GM13977 (cell line): ENCODE measurements at places on chromosomes 2 and 18.
A peak's percentile ranks its signal among the peaks of the same experiment; 100 is the strongest.

GRCh38 chr18:71958605-71959004, 585.5 kb downstream of the CBLN2 start:
- no peak for DNase-seq

- DNase-seq, result no peak
Observed at GRCh38 chr2:188068093-188068492, 223.6 kb upstream of the GULP1 start.

DNA sequence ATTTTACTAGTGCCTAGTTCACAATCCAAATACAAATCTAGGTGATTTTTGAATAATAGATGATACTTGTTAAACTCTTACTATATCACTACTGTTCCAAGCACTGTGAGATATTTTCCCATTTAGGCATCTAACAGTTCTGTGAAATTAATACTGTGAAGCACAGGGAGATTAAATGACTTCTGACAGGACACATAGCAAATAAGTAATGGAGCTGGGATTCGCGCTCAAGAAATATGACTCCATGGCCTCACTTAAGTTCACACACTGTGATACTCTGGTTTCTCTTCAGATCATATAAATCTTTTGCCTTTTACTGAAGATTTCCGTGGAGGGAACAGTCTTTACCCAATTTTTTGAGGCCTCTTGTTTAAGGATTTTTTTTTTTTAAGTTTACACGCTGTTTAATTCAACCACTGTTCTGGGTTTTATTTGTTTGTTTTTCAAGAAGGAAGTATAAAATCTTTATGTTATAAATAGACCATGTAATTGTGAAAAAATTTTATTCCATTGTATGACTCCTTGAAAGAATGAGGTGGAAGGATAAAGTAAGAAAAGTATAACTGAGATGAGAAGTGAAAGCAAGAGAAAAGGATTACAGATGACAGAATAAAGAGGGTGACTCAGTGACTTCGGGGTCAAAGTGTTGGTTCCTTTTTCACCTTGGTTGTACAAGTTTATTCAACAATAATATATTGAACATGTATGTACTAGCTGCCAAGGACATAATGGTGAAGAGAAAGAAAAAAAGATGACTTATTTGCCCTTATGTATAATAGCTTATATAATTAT, 30.2 kb downstream of the RBM45 start:
- DNase-seq, result no peak

DNA sequence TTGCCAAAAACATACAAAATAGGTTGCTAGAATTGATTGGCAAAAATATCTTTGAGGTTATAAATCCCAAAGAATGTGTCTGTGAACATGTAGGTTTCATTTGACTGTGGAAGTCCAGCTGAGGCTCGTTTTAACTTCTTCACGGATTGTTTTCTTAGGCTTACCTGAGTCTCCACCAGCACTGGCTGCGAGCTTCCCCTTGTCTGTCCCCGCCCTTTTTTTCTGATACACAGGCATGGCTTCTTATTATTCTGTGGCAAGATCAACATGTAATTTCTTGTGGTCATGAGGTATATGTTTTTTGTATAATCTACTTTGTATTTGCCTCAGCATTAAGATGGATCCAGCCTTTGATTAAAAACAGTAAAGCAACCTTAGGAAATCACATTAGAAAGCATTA, 7.2 kb upstream of the SLC40A1 start:
- DNase-seq, result no peak

DNA sequence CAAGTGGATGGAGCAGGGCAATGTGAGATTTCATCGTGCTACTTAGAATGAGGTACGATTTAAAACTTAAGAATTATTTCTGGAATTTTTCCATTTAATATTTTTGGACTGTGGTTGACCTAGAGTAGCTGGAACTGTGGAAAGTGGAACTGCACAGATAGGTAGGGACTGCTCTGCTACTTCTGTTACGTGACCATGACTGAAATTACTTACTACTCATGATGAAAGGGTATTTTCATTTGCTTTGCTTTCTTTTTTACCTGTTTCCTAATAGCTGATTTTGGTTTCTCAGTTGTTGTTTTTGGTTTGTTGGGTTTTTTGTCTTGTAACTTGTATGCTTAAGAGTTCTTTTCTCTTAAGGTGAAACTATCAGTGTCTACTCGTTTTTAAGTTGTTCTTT, 11.4 kb downstream of the UBE2E3 start:
- DNase-seq, result no peak

- no peak for DNase-seq
Observed at GRCh38 chr18:75582406-75582821, 154.9 kb upstream of the SMIM21 start.

GRCh38 chr2:11305338-11305737, 39.1 kb downstream of the ROCK2 start:
- no peak for DNase-seq

- DNase-seq, result no peak
Observed at GRCh38 chr18:22528291-22528690, 110.6 kb upstream of the CTAGE1 start.

- DNase-seq, result no peak
Observed at GRCh38 chr2:45813003-45813941, 161.8 kb downstream of the PRKCE start.

DNA sequence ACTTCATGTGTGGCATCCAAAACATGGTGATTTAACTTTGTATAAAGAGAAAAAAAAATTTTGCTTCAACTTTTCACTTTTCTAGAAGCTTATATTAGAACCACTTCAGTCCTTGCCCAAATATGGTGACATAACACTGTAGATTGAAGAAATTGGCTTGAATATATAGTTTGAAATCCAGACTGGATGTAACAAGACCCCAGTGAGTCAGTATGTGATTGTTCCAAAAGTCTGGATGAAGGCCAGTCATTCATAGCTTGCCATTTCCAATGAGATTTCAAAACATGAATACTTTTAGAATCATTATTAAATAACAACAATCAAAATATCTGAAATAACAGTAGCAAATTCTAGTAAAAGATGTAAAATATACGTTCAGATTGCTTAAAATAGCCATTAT, 104.8 kb upstream of the FN1 start:
- no peak for DNase-seq

GRCh38 chr2:240129731-240130392, 6.2 kb downstream of the COPS9 start:
- DNase-seq, result no peak

- DNase-seq, result no peak
Observed at GRCh38 chr2:3754795-3755194, 51.4 kb downstream of the DCDC2C start.

DNA sequence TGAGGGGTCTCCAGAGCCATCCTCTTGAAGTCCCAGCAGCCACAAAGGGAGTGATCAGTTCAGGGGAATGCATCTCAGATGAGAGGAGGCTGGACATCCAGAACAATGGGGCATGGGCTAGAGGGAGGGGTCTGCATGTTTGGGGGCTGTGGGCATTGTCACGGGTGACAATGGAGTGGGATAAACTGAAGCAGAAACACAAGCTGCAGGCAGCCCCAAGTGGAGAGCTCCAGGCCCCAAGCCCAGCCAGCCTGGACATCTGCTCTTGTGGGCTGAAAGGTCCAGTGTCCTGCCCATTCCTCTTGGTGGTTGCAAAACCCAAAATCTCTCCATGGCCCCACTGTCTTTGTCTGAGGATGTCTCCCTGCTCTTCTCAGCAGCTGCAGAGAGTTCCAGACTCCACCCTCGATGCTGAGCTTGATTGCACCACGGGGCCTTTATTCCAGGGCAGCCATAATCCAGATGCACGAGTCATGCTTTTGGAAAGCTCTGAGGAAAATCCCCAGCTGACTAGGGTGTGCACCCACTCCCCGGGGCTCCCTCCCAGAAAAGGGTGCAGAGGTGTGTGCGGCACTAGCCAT, 149.4 kb downstream of the TNS1 start:
- DNase-seq, result no peak

GRCh38 chr18:63298400-63299365, 20.9 kb downstream of the BCL2 start:
- no peak for DNase-seq

- no peak for DNase-seq
Observed at GRCh38 chr2:30267161-30267975, 36.0 kb downstream of the LBH start.

GRCh38 chr2:195498839-195499490, 158.1 kb upstream of the SLC39A10 start:
- DNase-seq, result no peak

GRCh38 chr2:215791481-215791937, 221.8 kb downstream of the MREG start:
- no peak for DNase-seq

DNA sequence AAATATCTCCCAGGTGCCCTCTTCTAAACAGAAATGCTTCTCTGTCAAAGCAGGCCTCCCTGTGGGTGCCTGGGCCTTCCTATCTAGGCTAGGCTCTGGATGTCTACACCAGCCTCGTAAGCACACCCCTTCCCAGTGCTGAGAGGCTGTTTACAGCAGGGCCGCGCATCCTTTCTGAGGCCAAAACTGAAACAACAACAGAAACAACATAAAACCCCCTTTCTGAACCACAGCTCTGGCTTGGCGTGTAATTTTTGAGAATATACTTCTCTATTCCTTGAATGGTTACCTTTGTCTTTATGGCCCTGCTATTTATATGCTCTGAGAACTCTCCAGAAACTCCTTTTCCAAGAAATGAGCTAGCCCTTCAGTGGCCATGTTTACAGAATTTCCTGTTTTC, 118.4 kb downstream of the BCL2L11 start:
- peak; percentile 38 for DNase-seq

DNA sequence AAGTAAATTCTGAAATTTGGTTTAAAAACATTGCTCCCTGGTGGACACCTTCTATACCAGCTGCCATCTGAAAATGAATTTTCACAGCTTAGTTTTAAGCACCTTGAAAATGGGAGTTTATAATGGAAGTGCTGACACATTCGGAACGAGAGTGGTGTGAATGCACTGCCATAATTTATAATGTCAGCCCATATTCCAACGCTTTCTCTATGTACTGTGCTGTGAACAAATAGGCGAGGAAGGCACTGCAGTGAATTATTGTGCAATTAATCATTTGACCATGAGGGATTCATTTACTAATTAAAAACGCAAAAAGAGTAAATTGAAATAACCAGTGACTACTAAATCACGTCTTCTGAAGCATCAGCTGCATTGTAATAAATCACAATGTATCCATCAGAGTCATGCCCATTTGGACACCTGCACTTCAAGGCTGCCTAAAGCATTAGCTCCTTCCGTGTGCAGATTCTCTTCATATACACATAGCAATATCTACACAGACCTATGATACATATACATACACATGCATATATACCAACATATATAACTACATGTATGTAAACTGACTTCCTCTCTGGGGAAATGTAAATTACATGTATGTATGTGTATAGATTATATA, 699.8 kb downstream of the GALR1 start:
- no peak for DNase-seq

- DNase-seq, result no peak
Observed at GRCh38 chr2:102717308-102718018, 44.4 kb upstream of the TMEM182 start.

GRCh38 chr2:54677476-54678265, 45.8 kb upstream of the EML6 start:
- DNase-seq, result no peak

DNA sequence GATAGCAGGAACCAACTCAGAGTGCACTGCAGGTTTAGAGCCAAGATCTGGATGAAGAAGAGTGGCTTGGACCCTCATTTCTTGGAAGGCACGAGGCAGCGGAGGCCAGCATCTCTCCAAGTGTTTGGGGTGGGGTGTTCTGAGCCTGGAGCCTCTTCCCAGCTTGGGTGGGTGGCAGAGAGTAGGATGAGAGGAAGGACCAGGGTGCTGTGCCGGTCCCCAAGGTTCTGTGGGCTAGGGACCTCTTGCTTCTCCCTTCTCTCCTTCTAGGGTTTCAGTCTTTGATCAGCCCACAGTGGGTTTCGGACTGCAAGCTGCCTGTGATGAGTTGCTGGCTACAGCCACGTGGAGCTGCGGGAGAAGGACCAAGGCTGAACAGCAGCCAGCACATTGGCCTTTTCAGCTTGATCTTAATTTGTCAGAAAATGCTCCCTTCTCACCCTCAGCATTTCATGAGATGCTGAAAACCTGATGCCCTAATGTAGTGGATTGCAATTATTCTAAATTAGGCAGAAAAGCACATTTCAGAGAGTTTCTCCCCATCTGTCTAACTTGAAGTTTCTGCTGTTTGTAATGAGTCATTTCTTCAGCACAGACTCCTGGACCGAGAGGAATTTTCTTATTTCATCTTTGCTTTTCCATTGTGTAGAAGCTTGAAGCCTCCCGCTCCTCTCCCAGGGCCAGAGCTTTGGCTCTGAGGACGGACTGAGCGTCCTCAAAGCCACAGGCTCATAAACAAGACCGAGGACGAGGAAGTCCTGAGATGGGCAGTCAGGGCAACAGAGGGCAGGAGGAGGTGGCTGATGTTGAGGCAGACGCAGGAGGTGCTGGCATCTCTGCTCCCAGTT, 99.1 kb upstream of the HDAC4 start:
- no peak for DNase-seq

GRCh38 chr2:121189661-121190381, 95.2 kb downstream of the TFCP2L1 start:
- DNase-seq, result no peak

- no peak for DNase-seq
Observed at GRCh38 chr18:28404694-28405093, 227.8 kb upstream of the CDH2 start.

DNA sequence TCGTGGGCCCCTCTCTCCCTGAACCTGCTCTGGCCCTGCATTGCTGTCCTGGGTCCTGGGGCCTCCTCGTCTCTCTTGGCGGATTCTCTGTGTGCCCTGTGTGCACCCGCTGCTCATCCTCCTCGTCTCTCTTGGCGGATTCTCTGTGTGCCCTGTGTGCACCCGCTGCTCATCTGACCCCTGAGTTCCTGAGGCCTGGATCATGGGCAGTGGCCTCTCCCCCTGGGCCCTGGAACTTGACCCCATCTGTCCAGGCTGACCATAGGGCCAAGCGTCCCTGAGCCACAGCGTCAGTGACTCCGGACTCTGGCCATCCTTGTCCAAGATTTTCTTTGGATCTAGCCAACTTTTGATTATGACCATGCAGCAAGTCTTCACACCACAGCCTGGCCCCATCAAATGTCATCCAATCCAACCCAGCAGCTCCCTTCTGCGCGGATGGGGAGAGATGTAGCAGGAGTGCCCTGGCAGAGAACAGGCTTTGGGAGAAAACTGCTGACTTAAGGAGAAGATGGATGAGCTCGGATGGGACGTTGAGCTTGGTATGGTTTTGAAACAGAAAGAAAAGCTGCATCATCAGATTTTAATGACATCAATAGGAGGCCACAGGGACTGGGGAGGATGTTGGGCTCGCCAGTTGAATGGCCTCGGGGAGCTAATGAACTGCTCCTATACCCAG, 455.1 kb upstream of the HS6ST1 start:
- no peak for DNase-seq

GRCh38 chr2:37997629-37998028, 72.5 kb downstream of the RMDN2 start:
- no peak for DNase-seq

- DNase-seq, result no peak
Observed at GRCh38 chr2:40405465-40405864, 46.4 kb downstream of the SLC8A1 start.

GRCh38 chr18:25669741-25670140, 317.8 kb upstream of the ZNF521 start:
- DNase-seq, result no peak

GRCh38 chr2:238063414-238064189, 2.8 kb downstream of the SCLY start:
- DNase-seq, result no peak
